ENCODE measurements at places on chromosomes 7 and 10.

GRCh38 chr10:10392511-10392910 lies 625.2 kb upstream of the CELF2 start:
- DNase-seq, result no peak

- DNase-seq, result no peak
Observed at GRCh38 chr10:98963608-98964007, 272.0 kb downstream of the HPSE2 start.

- DNase-seq, result no peak
Observed at GRCh38 chr10:125548356-125548755, 134.6 kb downstream of the TEX36 start.

- DNase-seq, result no peak
Observed at GRCh38 chr10:46546591-46547540, 9.6 kb downstream of the GPRIN2 start.

DNA sequence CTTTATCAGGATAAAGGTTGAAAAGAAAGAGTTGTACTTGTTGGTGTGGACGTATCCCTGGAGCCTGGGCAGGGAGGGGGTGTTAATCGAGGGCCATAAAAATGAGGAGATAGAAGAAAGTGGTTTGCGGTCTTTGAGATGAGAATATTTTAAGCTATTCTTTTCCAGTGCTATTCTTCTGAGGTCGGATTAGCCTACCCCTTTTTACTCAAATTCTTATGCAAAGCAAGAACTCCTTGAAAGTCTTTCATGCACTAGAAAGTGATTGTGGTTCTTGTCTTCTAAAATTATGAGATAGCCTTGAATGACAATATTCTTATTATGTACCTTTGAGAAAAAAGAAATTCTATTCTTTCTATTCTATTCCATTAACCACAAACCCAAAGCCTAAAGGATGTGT lies 201.3 kb upstream of the SEMA3C start:
- DNase-seq, result no peak

DNA sequence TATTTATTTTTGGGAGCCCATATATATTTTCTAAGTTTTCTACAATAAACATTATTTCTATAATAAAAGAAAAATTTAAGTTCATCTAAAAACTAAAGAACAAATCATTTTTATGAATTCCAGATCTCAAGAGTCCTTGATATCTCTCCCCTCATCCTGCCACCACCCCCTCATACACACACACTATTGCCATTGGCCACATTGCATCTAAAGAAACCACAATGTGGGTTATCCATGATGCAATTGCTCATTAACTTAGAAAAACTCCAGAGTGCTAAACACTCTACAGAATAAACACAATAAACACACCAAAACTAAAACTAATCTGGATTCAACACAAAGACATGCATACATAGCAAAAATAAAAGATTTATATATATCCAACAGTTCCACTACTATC lies 37.8 kb downstream of the FAM13C start:
- no peak for DNase-seq

- DNase-seq, result no peak
Observed at GRCh38 chr10:53382543-53382942, 610.0 kb upstream of the MBL2 start.

DNA sequence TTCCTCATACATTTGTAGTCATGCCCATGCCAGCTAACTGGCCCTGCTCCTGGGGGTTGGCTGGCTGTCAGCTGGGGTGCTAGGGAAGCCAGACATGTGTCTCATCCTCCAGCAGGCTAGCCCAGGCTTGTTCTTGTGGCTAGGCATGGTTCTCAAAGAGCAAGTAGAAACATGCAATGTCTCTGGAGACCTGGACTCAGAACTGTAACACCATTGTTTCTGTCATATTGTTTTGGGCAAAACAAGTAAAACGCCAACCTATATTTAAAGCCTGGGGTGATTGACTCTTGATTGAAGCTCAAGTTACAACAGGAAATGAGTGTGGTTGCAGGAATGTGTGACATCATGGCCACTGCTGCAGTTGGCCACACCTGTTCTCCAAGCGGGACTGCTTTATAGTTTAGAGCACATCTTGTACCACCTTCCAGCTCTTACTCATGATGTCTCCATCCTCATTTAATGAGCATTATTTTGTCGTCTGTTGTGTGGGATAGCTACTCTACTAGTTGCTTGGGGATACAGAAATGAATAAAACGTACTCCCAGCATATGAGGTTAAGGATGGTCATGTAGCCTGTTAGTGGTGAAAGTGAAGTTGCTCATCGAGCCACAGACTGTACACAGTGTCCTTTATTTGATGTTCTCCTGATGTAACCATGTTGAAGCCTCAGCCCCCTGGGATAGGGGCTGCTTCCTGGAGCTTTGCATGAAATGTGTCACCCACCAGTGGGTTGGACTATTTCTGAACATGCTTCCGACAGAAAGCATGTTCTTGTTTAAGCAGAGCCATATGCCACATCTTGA lies 168.4 kb downstream of the SORCS3 start:
- peak; percentile 0 for DNase-seq

GRCh38 chr7:1713502-1714484 lies 43.7 kb downstream of the ELFN1 start:
- no peak for DNase-seq

DNA sequence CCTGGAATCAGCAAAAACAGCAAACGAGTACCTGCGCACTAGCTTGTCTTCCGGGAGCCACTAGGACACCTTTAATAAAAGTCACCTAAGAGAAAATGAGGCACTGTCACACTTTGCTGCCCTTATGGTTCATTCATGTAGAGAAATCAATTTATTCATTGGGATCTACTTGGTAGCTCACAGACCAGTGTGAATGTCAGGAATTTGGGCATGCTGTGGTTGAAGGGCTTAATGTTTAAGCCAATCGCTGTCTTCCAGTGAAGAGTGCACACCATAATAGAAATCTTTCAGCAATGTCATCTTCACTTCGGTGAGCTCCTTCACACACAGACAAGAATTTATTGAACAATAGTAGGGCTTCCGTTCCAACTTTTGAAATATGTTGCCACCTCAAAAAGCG lies 65.1 kb downstream of the MARCHF5 start:
- no peak for DNase-seq

DNA sequence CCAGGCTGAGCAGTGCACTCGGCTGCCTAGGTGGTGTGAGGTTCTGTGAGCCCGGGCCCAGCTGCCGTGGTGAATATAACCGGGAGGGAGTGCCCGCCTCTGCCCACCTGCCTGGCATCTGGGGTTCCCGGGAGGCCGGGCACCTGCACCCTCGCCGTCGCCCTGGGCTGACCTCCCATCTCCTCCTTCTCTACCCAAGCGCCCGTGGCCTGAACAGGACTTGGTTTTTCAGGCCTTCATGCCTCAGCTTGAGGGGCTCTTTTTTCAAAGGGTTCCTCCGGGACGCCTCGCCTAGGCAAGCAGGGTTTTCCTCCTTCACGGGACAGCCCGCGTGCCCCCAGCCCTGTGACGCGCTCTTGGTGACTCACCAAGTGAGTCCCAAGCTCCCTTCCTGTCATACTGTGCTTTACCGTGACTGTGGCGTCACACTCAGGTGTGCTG lies 9.9 kb downstream of the INPP5A start:
- DNase-seq, result no peak

GRCh38 chr7:120462991-120463390 lies 190.0 kb downstream of the KCND2 start:
- DNase-seq, result no peak

GRCh38 chr7:155228459-155228845 lies 69.2 kb upstream of the INSIG1 start:
- DNase-seq, result no peak

DNA sequence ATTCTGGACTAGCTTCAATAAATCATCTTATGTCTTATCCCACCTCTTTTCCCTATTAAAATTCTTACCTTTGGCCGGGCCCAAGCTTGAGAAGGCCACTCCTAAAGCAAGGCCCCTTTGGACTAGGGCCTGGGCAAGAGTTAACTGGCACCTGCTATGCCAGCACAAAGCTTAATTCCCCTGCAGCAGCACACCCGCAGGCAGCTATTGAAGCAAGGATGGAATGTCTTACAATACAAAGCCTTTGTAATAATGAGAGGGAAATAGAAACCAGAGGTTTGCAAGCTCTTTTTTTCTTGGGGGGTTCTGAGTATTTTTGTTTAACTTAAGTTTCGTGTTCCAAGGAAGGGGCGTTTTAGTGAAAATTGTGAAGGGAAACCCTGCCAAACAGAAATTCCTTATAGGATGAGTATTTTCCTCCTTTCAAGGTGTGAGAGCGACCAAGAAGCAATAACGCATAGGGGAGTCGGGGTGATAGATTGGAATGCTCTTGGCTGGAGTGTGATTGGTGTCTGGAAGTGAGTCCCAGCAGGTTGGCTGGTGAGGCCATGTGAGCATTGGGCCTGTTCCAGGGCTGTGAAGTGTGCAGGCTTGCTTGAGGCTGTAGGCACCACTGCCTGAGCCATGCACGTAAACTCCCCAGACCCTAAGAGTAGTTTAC lies 148.5 kb downstream of the KIAA1217 start:
- no peak for DNase-seq

- DNase-seq, result no peak
Observed at GRCh38 chr7:107499731-107500130, 29.9 kb downstream of the GPR22 start.

- DNase-seq, result no peak
Observed at GRCh38 chr10:62073429-62073828, 171.9 kb downstream of the ARID5B start.

DNA sequence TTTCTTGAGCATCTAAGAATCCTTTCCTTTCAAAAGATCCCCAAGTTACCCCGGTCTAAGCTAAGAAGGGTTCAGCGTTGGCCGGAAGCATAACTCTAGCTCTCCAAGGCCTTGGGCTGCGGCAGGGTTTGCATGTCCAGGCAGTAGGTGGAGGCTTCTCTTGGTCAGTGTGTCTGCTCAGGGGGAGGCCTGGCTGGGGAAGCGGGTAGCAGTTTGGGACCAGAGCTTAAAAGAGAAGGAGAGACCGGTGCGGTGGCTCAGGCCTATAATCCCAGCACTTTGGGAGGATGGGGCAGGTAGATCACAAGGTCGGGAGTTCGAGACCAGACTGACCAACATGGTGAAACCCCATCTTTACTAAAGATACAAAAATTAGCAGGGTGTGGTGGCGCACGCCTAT lies 226.3 kb downstream of the MGMT start:
- no peak for DNase-seq

GRCh38 chr7:12770227-12770975 lies 83.0 kb downstream of the ARL4A start:
- DNase-seq, result no peak

DNA sequence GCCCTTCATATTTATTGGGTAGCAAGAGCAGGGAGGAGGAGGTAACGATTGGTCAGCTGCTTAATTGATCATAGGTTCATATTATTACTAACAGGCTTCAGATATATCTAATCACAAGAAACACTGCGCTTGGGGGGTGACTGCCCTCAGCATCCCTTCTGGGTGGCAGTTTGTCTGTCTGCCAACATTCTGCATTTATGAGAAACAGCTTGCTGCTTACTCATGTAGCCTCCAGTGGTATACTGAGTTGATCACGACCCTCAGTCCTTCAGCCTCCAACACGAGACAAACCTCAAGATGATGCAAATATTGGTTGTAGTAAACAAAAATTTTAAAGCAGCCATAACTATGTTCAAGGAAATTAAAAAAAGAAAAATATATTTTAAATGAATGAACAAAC lies 657.8 kb upstream of the PHF14 start:
- no peak for DNase-seq

Measured in NCI-H2081 treated with DMSO at 0.1 percent for 48 hours (cell line).